H4 (cell line): ENCODE measurements at places on chromosomes 13 and 19. TPM values are rescaled to one million over a fixed set of nuclear protein-coding genes. Genes with fewer than 3 reads are reported as not detected.

DNA sequence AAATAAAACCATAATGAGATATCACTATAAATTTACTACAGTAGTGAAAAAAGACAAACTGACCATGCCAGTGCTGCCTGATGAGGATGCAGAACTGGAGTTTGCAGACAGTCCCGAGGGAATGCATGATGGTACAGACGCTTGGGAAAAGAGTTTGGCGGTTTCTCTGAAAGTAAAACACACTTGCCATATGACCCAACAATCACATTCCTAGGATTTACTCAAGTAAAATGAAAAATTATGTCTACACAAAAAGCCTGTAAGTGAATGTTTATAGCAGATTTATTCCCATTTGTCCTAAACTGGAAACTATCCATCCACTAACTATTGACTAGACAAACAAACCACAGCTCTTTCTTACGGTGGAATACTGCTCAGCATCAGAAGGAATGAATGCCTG, 271.0 kb downstream of the DNAJC15 start:
- DNase-seq: no peak

Gene CYP2S1
- total RNA-seq: 3.0 and 4.1 TPM in 2 replicates

DNA sequence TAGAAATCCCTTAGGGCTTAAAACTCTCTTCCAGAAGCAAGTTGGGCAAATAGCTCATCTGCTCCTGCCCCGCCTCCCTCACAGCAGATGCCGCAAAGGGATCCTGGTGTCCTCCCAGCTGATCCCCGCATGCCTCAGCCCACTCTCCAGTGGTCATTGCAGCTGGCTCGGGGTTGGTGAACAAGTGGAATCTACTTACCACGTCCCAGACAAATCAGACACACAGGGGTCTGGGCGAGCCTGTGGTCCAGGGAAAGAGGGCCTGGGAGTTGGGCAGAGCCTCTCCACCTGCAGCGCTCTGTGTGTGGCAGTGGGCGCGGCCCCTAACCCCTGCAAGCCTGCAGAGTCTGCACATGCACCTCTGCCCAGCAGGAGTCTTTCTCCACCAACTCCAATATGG, 10.8 kb upstream of the C19orf33 start:
- no peak for DNase-seq

- DNase-seq: no peak
Observed at GRCh38 chr13:85536706-85537105, 262.5 kb downstream of the SLITRK6 start.

Gene LGALS7B
- not detected in 2 replicates for total RNA-seq

Gene C19orf73
- total RNA-seq: 0.80 and 7.3 TPM in 2 replicates

DNA sequence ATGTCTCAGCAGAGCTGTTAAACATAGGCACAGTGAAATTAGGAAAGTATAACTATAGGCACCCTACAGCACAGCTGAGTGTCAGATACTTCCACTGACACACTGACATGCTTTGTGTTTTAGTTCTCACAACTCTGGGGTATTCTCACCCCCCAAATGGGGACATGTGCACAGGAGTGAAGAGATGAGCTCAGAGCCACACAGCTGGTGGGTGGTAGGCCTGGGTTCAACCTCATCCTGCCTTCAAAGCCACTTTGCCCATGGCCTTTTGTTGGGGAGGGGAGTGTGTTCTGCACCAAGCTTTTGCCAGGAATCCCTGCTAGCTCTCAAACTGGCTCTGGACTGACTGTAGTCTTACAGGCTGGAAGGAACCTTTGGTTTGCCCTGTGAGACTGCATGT, 1.7 kb upstream of the SLC35E1 start:
- no peak for DNase-seq

- DNase-seq: no peak
Observed at GRCh38 chr19:49469828-49470614, 4.0 kb upstream of the FLT3LG start.

Gene SMIM17
- not detected in 2 replicates for total RNA-seq
